Esophagus squamous epithelium (tissue), 5 donors: ENCODE measurements at places on chromosomes 6 and 20.
A peak's percentile ranks its signal among the peaks of the same experiment; 100 is the strongest.

- no peak for DNase-seq
These were observed 929 bp downstream of the CDH22 start for GRCh38 chr20:46307139-46307998.

GRCh38 chr6:30686009-30686907 lies at the start of gene PPP1R18:
Gene PPP1R18, minus strand, starts transcription at chr6:30686645. Its CDS starts 627 bp downstream, at chr6:30686018.
- DNase-seq = peak; percentile 45

DNA sequence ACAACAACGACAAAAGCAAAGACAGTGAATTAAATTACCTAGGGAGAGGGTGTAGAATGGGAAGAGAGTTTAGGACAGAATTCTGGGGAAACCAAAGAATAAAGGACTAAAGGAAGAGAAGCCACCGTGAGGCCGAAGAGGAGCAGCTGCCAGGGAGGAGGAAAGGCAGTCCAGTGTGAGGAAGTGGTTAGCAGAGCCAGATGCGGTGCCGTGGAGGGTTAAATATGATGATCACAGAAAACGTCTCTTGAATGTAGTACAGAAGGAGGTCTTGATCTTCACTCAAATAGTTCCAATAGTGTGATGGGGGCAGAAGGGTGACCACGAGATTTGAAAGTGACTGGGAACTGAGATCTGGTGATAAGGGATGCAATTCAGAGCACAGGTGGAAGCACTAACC lies 67.7 kb downstream of the TMEM244 start:
- no peak for DNase-seq

DNA sequence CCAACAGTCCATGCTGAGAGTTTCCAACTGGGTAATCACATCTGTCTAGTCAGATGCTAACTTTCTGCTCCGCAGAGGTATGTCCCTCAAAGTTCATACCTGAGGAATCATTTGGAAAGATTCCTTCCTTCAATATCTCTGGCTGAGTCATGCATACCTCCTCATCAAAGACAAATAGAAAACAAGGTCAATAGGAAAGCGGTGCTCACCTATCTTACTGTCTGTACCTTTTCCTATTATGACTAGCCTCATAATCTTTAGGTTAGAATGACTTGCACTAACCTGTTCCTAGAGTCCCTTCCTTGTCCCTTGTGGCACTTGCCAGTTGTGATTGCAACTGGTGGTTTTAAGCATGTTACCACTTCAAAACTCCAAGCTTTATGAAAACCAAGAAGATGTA lies 78.2 kb upstream of the PTPRK start:
- no peak for DNase-seq

DNA sequence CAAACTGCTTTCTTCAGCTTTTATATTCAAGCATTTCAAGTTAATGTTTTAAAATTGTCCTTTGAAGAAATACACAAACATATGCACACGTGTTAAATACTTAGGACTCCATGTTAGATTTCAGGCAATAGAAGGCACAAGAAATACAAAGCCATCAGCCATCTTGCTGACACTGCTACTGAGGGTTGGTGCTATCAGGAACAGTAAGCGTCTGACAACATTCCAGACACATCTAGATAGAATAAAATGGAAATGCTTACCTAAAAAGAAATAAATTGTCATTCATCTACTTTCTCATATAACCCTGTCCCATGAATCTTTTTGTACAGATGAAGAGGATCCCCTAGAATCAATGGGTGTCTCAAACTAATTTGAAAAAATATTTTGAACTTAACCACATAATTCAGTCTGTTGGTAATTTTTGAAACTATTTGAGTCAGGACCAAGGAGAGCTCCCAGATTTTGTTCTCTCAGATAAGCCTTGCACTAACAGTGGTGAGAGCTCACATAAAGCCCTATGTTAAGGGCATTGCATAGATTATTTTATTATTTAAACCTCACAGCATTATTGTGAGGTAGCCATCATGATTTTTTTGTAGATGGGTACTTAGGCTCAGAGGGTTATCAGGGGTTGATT lies 631.1 kb upstream of the POU3F2 start:
- no peak for DNase-seq

GRCh38 chr6:128521282-128521632 lies 858 bp upstream of the PTPRK start:
- DNase-seq = no peak

GRCh38 chr6:139608466-139609261 lies 234.2 kb upstream of the CITED2 start:
- no peak for DNase-seq

DNA sequence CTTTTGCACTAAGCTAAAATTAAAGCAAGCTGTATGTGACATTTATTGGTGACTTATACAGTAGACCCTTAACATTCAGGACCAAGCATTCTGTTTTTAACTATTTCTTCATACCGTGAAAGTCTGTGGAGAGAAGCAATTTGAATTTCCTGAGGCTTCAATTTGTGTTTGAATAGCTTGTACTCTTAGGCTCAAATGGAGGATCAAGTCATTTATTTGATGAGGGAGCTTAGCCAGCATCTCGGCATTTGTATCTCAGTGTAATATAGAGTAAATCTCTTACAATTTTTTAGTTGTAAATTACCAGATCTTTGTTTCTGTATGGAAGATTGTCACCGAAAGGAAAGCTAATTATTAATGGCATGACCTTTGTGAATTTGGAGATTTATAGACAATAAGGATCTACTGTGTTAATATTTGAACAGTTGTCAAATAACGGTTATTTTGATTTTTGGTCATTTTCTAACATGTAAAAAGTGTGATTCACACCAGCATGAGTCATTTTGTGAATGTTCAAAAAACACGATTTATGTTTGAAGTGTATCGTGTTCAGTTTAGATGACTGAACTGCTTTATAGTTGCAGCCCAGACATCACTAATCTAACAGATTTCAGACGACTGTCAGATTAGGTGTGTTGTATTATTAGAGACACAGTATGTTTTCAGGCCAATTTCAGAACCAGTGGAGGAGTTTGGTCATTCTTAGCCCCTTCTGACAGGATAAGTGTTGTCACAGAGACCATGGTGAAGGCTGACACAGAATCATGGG lies 332.9 kb downstream of the CDKAL1 start:
- no peak for DNase-seq

- DNase-seq = no peak
These were observed 55.2 kb upstream of the MRAP2 start for GRCh38 chr6:83978324-83978734.

DNA sequence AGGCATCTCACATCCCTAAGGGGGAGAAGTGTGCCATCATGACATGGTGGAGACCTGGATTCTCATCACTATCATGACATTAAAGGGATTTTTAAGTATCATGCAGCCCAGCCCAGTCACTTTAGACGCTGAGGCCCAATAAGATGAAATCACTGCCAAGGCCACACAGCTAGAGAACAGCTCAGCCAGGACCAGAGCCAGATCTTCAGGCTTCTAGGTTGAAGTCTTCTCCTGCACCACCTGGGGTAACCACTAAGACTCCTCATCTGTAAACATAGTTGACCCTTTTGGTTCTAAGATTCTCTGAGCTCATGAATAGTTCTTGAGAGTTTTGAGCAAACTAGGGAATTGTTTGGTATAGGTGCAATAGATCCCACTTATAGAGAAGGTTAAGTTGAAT lies 125.1 kb downstream of the TCP11 start:
- no peak for DNase-seq

GRCh38 chr20:19828232-19828631 lies 70.2 kb downstream of the RIN2 start:
- DNase-seq = no peak

- DNase-seq = no peak
These were observed 74.1 kb upstream of the NAA20 start for GRCh38 chr20:19943061-19943521.

DNA sequence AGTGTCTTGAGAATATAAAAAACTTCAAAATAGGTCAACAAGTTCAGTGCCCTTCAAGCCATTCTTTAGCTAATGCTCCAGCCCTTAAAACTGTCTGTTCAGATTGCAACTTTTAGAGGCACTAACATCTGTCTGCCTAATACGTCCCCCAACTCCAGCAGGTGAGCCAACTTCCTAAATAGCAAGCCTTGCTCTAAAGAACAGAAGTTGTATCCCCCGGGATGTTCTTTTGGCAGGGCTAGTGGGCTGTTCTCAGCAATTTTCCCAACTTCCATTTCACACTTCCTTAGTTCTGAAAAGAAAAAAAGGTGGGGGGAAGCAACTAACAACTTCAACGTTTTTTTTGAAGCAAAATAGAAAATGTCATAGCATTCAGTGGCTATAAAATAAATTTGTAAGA lies 290.0 kb upstream of the PTCHD4 start:
- DNase-seq = no peak

GRCh38 chr20:15336011-15336410 lies 998.6 kb upstream of the FLRT3 start:
- no peak for DNase-seq

DNA sequence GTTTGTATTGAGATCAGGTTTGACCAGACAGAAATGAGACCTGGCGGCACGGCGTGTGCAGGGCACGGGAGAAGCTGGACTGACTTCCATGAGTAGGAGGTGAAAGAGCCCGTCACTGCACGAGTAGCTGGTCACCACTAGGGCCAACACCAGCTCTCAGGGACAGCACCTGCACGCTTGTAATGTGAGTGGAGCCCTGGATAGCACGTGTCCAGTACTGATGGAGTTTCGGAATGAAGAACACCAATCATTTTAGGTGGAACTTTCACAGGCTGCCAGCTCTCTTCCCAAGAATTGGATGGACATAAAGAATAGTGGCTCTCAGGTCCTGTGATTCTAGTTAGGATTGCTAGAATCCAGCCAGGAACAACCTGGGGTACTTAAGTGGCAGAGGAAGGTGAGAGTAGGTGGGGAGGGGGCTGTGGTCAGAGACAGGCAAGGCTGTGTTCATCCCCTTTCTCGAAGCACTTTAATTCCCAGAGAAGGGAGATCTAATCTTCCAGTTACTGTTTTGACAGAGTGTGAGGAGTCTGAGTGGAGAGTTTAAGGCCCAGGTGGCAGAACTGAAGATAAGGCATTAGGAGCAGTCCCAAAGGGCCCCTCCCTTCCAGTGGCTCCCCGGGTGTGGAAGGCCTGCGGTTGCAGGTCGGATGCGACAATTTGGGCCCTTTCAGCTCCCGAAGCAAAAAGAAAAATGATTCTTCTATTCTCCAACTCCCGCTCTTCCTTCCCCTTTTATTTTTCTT lies 314.8 kb downstream of the QKI start:
- DNase-seq = no peak

DNA sequence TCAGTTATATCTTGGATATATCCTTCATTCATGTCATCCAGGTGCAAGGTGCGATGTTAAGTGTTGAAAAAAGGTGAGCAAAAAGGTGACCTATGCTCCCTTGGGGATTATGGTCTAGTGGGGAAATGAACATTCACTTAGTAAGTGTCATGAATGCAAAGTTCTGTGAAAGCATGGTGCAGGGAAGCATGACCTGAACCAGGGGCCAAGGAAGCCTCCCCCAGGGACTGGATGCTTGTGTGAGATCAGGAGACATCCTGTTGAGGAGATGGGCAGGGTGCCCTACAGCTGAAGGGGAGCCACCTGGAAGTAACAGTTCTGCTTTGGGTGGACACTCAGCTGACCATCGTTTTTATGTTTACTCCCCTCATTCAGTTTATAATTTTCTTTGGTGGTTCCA lies 179.5 kb downstream of the SYNDIG1 start:
- DNase-seq = no peak

DNA sequence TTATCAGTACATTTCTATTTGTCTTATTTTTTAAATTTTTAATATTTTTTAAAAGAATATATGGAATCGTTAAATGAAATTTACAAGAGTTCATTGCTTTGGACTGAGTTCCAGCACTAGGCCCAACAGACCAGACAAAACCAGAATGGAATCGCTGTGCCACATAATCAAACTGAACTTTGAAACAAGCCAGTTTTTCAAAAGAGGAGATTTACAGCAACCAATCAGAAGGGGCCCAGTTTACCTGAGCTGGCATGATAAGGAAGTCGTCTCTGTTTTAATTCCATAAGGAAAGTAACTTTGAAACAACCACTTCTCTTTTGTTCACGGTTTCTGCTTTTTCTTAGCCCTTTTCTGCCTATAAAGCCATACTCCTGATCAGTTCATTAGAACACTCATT lies 293.6 kb upstream of the FLRT3 start:
- DNase-seq = no peak

DNA sequence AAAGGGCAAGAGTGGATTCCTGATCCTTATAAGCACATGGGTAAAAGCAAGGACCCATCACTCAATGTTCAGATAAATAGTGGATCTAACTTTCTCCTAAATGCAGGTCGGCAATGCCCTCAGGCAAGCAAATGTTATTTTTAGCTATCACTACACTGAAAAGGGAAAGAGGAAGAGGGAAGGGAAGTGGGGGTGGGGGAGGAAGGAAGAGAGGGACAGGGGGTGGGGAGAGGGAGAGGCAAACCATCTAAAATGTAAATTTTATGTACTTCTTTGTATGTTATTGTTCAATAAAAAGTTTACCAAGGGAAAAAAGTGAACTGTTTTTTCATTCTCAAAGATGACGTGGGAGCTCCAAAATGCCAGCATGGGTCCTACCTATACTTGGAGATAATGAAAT lies 44.2 kb downstream of the CHD6 start:
- no peak for DNase-seq

DNA sequence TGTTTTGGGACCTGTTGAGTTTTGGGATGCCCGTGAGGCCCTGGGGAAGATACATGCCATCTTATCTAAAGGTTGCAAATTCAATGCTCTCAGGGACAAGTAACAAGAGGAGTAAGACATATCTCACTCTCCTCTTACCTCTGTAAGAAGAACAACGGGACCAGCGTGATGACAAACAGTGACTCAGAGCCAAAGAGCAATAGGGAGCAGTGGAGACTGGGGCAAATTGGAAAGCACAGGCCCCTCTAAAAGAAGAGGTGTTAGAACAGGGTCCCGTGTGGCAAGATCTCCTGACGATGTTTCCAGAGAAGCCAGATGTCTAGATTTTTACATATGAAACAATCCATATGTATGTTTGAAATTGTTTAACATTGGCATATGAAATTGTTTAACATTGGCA lies 11.6 kb downstream of the TP53RK start:
- DNase-seq = no peak

DNA sequence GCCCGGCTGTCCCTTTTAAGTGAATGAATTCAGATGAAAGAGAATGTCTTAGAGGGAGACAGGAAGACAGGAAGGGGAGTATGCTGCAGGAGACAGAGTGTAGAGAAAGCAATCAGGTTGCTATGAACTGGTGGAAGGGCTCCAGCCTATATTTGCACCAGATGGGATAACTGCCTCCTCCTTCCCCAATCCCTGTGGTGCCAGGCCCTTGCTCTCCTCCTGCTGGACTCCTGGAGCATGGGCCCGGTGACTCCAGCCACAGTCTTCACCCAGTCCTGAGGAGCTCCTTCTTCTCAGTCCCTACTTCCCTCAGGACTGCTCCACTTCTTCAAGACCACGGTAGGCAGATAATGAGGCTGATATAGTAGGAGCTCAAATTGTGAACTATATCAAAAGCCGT lies 91.8 kb downstream of the TMEM200A start:
- DNase-seq = no peak

GRCh38 chr6:77650098-77650663 lies 2.7 kb upstream of the MEI4 start:
- DNase-seq = no peak

DNA sequence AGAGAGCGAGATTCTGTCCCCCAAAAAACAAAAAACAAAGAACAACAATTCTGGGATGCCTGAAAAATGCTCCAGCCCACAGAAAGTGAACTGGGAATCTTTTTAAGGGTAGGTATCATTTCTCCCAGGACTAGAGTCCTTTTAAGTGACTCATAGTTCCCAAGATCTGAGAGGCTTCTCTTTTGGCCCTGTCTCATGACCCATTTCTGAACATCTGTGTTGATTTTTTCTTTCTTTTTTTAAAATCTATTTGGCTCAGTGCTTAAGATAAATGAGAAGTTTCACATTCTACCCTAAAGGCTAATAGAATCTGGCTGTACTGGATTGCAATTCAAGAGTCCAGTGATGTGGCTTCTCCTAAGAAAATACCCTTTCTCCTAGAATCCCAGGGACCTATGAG lies 217.6 kb upstream of the FOXQ1 start:
- no peak for DNase-seq
